ENCODE measurements at places on chromosomes 5 and 9.

DNA sequence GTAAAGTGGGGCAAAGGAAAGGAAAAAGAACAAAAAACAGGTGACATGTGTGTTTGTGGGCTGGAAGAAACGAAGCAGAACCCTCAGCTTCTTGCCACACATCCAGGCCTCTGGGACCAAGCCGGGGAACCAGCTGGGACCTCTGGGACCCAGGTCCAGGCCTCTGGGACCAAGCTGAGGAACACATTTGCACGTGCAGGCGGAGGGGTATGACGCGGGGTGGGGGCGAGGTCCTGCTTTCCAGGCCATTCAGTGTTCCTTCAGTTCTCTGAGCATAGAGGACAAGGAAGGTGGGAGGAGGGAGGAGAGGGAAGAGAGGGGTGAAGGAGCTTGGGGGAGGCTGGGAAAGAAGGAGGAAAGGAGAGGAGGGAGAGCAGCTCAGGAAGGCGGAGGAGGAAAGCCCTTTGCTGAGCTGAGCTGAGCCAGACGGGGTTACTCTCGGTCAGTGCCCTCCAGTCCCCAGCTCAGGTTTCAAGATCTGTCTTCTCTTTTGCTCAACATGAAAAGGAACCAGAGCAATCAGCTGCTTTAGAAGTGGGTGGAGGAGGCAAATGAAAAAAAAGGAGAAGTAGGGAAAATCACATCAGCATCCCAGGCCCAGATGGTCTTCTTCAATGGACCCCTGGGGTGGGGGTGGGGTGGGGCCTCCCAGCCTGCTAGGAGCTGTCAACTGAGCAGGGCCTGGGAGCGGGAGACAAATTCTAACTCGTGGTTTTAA is 59.1 kb downstream of the ABCA1 start:
- peak; percentile 63 for DNase-seq

DNA sequence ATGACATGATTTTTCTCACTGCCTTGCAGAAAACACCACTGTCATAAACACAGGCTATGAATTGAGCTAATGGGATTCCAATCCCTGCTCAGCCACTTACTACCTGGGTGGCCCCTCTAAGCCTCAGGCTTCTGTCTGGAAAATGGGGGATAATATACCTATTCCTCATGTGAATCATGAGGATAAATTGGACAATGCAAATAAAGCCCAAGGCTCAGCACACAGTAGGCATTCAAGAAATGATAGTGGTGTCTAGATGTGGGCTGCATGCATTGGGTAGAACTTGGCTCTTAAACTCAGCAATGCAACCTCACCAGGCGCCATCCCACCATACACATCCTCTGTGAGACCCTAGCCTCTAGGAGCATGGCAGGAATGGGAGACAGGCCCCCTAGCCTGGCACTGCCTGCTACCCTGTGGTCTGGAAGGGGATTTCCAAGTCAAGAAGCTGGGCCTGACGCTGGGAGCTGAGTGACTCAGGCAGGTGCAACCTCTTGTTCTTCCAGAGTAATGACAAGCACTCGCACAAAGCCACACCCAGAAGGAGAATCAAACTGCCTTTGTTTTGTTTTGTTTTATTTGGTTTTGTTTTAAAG is 2.3 kb upstream of the TNIP1 start:
- no peak for DNase-seq

DNA sequence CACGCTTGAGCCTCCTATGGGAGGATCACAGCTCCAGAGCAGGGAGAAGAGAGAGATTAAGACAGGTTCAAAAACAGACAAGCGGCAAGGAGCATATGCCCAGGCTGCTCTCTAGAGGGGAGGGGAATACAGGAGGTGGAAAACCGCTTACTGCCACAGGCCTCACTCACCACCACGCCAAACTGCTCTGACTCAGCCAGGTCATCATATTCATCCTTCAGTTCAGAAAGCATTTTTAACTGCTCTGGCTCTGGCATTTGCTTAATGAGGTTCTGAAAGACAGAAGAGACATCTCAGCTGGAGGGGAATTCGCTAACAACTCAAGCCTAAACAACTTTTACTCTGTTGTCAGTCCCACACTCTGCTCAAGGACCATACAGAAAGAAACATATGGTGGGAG is 40.1 kb downstream of the PCDHGC5 start:
- DNase-seq, result no peak

DNA sequence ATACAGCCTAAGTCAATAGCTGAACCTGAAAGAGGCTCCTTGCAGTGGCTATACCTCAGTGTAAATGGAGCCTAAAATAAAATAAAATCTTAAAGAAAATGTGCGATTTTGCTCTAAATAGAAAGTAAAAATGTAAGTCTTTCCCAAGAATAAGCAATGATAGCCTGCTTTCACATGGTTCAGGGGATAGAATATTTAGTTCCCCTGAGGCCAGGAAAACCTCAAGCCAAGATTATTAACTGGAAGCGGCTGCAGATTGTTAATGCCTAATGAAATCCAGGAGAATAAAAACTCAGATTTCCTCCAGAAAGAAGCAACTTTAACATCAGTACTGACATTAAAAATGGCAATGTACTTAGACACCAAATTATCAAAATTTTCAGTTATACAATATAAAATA is 463.7 kb downstream of the CYLC2 start:
- no peak for DNase-seq

DNA sequence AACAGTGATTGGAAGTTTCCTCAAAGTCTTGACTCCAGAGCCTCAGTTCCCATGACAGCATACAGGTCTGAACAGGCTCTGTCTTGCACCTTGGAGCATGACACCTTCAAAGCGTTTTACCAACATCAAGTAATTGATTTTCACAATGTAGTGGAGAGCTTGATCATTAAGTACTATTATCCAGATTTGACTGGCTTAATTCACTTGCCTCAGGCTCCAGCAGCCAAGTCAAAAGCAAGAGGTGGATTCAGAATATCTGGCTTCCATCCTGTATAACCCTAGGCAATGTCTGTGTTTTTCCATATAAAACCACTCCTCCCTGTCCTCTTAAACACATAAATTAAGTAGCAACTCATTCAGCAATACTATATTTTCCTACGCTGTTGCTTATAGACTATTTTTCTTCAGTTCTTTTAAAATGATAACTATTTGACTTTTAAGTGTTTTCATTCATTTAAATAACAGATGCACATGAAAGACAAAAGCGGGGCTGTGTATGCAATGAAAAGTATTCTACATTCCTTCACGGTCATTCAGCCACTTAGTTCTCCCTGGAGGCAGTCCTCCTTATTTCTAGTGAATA is 150.8 kb upstream of the RANBP3L start:
- DNase-seq, result peak; percentile 35

GRCh38 chr5:14164164-14165163 is 21.3 kb downstream of the TRIO start:
- DNase-seq, result no peak

Data from NCI-H1105 (cell line).